ENCODE measurements at places on chromosomes 7 and 10.

DNA sequence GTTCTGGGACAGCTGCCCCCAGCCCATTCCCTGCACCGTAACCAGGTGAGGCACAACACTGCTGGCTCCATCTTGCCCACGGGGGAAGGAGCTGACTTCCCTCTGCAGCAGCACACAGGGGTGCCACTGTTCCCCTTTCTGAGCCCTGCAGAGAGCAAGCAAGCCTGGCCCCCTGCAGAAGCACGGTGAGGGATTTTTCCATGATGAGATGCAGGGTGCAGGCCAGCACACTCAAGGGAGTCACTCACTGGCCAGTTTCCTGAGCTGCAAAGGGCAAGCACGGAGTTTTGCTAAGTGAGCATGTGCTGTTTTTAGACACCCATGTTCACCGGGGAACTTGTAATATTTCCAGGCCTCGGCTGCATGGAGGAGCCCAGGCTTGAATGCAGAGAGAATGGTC, 176.6 kb downstream of the PIP4K2A start:
- DNase-seq: no peak

DNA sequence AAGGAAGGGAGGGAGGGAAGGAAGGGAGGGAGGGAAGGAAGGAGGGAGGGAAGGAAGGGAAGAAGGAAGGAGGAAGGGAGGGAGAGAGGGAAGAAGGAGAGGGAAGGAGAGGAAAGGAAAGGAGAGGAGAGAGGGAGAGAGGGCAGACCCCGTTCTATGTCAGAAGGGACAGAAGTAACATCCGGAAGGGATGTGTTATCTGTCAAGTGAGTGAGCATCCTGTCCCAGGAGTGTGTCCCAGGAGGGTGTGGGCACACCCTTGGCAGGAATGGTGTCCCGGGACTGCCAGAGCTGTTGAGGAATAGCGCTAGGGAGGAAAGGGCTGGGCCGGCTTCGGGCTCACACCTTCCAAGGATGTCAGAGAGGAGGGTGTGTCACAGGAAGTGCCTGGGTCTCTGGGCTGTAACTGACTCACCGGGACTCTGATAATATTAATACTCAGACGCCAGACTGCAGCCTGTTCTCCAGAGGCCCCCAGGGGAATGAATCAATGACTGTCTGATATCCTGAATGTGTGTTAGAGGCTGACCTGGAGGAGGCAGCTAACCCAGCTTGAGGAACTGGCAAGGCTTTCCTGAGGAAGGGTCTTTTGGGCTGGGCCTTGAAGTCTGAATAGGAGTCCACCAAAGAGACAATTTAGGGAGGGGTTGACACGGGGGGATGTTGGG, 125.6 kb upstream of the TNRC18 start:
- DNase-seq: no peak

DNA sequence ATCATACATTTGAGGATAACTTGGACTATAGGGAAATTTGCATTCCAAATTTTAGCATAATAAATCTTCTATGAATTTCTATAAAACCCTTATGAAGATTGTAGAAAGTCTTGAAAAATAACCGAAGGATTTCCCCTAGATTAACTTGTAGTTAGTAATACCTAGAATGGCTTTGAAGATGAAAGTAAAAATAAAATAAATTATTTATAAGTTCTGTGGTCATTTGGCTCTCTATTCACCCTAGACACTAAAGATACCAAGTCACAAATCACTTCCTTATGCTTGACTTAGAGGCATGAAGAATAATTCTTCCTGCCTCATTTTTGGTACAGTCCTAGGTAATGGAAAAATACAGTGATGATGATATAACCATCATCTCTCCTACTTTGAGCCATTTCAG, 79.3 kb downstream of the CSTF2T start:
- DNase-seq: no peak

- DNase-seq: no peak
Observed at GRCh38 chr10:126373147-126373546, 15.1 kb downstream of the ADAM12 start.

- DNase-seq: no peak
Observed at GRCh38 chr7:73341877-73342276, 13.9 kb downstream of the FKBP6 start.

GRCh38 chr7:149662591-149663095, 110.7 kb downstream of the ZNF467 start:
- peak; percentile 2 for DNase-seq

GRCh38 chr7:36496576-36496975, 106.9 kb downstream of the ANLN start:
- no peak for DNase-seq
